Muscle of arm (tissue), 14 donors: ENCODE measurements at places on chromosomes 6 and 20.
A peak's percentile ranks its signal among the peaks of the same experiment; 100 is the strongest.

DNA sequence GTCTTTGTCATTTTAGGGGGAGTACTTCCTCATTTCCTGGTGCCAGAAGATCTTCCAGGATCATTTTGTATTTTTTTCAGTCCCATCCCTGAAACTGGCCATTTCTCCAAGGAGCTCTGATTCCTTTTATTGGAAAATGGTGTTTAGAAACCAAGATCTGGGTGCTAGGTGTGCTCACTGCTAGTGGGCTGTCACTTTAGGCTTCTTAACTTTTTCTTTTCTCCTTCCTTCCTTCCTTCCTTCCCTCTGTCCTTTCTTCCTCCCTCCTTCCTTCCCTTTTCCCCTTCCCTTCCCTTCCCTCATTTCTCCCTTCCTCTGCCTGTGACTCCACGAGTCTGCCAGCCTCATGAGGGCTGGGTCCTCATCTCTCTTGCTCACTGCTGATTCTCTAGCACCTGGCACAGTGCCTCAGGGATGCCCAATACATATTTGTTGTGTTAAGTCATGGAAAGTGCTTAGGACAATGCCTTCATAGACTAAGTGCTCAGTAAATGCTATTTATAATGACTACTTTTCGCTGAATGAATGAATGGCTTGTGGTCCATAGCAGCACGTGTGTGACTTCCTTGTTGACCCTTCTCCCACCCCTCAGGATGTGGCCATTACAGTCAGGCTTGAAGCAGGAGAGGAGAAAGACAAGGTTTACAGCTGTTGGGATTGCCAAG lies 36.9 kb downstream of the APCDD1L start:
- no peak for DNase-seq

- DNase-seq, result no peak
Observed at GRCh38 chr6:158596861-158597260, 37.0 kb downstream of the TMEM181 start.

DNA sequence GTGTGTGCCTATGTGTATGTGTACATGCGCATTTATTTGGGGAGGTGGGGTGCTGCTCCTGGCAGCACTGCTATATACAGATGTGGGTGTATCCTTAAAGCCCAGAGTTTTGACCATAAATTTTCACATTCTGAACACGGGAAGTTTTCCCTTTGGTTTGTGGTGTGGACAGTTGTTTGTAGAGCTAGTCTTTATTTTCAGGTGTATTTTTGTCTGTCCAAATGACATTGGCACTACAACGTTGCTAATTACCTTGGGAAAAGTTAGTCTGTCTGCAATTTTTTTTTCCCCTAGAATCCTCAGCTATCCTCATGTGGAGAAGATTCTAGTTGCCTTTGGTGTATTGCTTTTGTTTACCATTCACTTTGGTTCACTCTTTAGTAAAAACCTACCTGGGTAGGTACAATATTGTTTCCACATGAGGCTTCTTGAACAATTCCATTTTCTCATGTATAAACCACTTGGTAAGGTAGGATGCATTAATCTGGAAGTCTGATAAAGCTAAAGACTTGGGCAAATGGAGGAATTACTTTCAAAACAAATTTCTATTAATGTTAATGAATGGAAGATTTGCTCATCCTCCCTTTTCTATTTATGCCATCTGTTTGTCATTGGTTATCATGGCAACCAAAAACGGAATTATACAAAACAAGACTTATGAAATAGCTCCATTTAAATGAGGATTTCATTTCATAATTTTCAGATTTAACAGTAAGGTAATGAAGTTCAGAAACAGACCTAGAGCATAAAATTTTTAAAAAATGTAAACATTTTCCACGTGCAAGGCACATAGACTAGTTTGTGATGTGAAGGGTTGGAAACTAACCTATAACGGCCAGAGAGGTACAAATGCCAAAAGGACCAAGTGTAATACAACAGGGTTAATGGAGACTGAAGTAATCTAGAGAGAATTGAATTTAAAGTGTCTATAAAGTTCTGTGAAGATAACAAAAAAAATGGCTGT lies 3.9 kb downstream of the CCN2 start:
- DNase-seq, result no peak

- DNase-seq, result no peak
Observed at GRCh38 chr6:108465098-108465495, 95.6 kb upstream of the FOXO3 start.

- no peak for DNase-seq
Observed at GRCh38 chr6:16496210-16496609, 257.8 kb downstream of the GMPR start.

DNA sequence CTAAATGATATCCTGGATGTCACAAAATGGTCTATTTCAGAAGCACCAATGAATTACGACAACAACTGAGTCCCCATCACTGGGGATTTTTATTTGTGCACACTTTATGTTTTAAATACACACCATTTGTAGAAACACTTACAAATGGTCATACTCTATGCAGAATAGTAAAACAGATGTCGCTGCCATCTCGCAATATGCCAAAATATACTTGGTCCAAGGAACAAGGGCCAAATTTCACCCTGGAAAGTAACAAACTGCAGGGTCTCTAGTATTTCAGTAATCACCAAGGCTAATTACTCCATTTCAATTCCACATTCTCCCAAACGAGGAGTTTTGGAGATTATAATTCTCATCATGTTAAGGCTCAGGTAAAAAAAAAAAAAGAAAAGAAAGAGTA lies 215.2 kb downstream of the LMBRD1 start:
- DNase-seq, result no peak

- DNase-seq, result peak; percentile 52
Observed at GRCh38 chr6:35804996-35805736, at the start of gene LHFPL5. Gene LHFPL5 (plus strand): TSS chr6:35805352. CDS start chr6:35805671, 319 bp downstream.

- no peak for DNase-seq
Observed at GRCh38 chr6:167690931-167691330, 135.8 kb upstream of the AFDN start.

- DNase-seq, result no peak
Observed at GRCh38 chr6:72948153-72948552, 277.1 kb downstream of the KHDC1L start.

DNA sequence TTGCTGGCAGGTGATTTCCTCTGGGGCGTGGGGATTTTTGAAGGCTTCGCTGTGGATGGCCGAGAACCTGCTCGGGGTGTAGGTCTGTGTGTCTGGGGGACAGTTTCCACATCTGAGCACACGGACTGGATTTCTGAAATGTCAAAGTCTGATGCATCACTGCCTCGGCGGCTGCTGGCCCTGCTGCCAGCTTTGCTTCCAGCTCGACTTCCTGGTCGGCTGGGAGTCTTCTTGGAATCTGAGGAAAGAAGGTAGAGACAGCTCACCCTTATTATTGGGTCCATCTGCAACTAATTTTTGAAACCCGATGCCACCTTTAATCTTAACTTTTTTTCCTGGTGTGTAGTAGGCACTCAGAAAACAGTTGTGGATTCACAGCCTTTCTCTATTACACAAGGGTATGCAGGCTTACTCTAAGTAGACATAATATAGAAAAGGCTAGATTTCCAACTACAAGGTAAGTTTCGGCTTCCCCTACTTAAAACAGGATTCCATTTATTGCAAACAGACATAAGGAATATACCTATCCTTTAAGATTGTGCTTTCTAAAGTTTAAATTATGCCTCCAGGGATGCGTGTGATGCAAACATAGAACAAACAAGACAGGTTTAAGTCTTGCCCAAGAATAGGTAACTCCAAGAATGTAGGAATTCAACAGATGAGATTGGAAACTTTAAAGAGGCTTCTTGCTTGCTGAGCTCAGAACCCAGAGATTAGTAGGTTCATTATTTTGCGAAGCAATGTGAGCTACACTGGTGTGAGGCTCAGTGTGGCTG lies 183.5 kb downstream of the DST start:
- no peak for DNase-seq

- DNase-seq, result no peak
Observed at GRCh38 chr20:55264703-55265239, 740.5 kb downstream of the CBLN4 start.

GRCh38 chr20:61325718-61326117 lies 73.7 kb downstream of the CDH4 start:
- DNase-seq, result no peak

GRCh38 chr6:47319867-47320266 lies 10.2 kb upstream of the TNFRSF21 start:
- no peak for DNase-seq

- no peak for DNase-seq
Observed at GRCh38 chr6:148745926-148746325, 904 bp upstream of the UST start.

GRCh38 chr20:62921119-62921687 lies 5.1 kb downstream of the DIDO1 start:
- DNase-seq, result no peak

DNA sequence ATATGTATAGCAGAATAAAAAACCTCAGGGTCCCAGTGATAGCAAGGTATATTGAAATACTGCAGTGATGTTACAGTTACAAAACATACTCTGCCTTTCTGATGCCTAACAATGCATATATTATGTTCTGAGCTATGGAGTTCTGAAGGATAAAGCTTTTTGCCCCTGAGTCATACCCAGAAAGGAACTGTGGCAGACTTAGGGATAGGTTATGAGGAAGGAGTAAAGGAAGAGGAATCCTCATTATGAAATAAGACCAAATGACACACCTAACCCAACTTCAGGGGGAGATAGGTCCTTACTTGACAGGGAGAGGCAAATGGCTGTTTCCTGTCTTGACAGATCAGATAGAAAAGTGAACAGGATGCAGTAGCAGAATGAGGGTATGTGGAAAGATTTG lies 940.6 kb upstream of the FLRT3 start:
- DNase-seq, result no peak

- DNase-seq, result no peak
Observed at GRCh38 chr6:6483733-6484132, 104.8 kb upstream of the LY86 start.

DNA sequence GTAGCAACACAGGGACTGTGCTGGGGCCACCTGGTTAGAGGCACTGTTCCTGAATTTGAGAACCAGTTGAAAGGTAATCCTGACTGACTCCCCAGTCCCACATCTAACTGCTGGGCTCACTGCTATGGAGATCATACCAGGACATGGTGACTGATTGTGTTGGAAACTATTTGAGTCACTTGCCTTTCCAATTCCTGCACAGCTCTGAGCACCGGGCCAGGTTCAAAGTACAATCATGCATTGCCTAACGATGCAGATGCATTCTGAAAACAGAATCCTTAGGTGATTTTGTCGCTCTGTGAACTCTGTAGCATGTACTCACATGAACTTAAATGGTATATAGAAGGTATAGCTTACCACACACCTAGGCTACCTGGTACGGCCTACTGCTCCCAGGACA lies 215.3 kb downstream of the BMP7 start:
- no peak for DNase-seq

DNA sequence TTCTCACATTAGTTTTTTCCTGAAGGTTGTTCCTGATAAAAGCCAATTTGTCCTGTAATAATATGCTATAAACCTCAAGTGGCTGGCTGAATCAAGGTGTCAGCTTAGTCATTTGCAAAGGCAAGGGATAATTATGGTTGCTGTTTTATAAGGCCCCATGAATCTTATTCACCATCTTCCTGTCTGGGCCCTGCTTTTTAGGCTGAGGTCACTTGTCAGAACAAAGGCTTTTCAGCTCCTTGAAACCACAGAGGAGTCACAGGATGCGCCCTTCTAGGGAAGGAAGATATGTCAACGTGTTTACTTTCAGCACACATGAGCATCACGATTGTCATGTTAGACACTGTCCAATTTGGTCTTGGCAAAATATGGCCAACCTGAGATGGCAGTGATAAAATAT lies 64.8 kb upstream of the NAA20 start:
- no peak for DNase-seq

- DNase-seq, result no peak
Observed at GRCh38 chr6:130697271-130697994, 129.8 kb upstream of the SMLR1 start.

- no peak for DNase-seq
Observed at GRCh38 chr6:108581932-108582475, 21.3 kb downstream of the FOXO3 start.

DNA sequence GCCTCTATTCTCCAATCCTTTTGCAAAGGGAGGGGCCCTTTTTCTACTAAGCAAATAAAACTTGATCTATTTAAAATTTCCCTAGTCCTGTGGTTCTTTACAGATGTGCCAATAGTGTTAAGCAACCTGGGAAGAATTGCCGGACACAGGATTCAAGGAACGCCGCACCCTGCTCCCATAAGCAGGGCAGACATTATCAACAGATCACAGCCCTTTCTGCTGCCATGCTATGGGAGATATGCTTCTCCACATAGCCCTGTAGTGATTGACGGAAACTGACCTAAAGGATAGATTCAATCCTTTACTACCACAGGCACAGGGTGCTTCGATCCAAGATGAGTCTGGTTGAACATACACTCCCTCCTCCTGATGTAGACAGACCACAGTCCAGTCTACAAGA lies 118.4 kb upstream of the TRAF3IP2 start:
- DNase-seq, result no peak

GRCh38 chr20:33668466-33669155 lies 1.9 kb downstream of the ACTL10 start:
- no peak for DNase-seq

DNA sequence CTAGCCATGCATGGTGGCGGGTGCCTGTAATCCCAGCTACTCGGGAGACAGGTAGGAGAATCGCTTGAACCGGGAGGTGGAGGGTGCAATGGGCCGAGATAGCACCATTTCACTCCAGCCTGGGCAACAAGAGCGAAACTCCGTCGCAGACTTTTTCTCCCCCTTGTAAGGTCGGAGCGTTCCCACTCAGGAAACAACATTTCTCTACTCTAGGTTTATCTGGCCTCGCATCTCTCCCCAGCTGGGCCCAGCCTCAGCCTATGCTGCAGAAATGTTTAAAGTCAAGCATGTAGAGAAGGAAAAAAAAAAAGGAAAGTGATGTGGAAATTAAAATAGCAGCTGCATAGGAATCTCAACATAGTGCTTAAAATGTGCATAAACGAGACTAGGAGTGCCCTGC lies 172.3 kb downstream of the TRIM27 start:
- DNase-seq, result no peak

- DNase-seq, result no peak
Observed at GRCh38 chr6:158517038-158517437, 42.9 kb upstream of the TMEM181 start.

GRCh38 chr20:24379484-24379927 lies 89.9 kb upstream of the SYNDIG1 start:
- peak; percentile 54 for DNase-seq
